ENCODE measurements at places on chromosomes 2 and 18.

- DNase-seq = no peak
These were observed 498.5 kb upstream of the HS6ST1 start for GRCh38 chr2:128817171-128817570.

GRCh38 chr2:133452583-133452982 lies 115.7 kb downstream of the NCKAP5 start:
- DNase-seq = no peak

DNA sequence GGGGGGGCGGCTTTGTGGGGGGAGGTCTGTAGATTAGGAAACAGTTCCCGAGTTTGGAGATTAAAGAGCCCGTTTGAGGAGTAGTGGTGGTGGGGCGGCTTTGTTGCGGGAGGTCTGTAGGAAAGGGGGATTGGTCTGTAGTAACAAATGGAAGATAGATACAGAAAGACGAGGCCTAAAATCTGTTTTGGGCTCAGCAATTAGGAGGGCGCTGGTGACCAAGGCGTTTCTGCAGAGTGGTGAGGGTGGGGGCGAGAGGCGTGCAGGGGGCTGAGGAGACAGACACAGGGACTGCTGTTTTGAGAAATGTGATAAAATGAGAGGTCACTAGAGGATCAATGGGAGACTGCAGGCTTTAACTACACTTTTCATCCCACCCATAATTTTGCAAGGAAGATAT lies 1.6 kb upstream of the ADNP2 start:
- no peak for DNase-seq

DNA sequence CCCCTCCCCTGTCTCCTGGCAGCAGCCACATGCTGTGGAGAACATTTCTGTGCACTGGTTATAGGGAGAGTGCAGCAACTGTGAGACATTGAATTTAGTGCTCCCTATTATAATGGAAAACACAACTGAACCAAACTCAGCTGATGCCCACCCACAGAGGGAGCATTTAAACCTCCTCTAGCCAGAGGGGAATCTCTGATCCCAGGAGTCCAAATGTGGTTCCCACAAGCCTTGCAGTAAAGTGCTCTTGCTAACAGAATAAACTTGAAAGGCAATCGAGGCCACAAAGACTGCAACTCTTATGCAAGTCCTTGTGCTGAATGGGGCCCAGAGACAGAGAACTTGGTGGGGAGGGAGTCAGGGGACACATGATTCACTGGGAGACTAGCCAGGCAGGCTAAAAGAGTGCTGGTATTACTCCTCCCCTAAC lies 638.8 kb upstream of the VRK2 start:
- no peak for DNase-seq

DNA sequence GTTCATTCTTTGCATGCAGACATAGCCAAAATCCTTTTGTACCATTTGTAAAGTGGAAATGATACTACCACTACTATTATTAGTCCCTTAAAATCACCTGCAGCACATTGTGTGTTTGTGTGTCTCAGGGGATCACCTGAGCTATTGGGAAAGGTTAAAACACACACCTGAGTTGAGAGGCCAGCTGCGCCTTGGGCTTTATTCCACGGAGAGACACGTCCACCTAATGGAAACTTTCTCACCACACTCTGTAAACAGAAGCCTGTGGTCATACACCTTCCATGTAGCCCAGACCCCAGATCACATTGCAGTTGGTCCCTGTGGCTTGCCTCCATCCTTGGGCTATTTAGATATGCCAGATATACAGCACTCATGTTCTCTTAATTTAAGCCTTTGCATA lies 81.8 kb upstream of the SH3BP4 start:
- DNase-seq = no peak

DNA sequence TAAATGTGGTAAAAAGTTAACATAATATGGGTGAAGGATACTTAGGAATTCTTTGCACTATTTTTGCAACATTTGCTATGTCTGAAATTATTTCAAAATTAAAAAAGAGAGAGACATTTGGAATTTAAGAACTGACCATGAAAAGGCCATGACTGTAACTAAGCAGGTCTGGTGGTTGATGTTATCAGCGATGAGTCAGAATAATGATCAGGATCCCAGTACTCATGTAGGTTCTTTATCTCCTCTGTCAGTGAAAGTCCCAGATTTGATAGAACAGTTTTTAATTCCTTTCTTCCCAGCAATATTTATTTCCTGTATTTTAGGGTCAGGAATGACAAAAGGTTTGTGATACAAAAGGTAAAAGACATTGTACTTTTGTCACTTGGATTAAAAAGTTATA lies 242.4 kb upstream of the ZNF521 start:
- no peak for DNase-seq

GRCh38 chr2:98569197-98569793 lies 39.0 kb downstream of the COA5 start:
- DNase-seq = peak; percentile 69

DNA sequence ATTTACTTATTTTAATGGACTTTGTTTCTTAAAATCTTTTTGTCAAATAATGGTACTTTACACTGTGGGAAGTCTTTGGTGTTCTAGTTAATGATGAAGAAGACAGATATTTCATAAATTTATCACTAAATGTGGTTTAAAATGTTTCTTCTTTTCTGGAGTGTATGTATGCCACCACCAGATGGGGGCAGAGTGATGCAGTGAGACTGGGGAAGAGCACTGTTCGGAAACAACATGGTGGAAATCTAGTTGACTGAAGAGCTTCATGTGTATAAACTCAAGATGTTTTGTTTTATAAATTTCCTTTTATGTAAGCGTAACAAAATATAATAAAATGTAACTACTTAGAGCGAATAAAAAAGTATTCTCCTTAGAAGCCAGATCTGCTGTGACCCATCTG lies 195.1 kb downstream of the KCNE4 start:
- DNase-seq = no peak

- no peak for DNase-seq
These were observed 73.1 kb downstream of the MEMO1 start for GRCh38 chr2:31937741-31938140.

GRCh38 chr2:43905371-43905803 lies 66.6 kb downstream of the ABCG8 start:
- no peak for DNase-seq

DNA sequence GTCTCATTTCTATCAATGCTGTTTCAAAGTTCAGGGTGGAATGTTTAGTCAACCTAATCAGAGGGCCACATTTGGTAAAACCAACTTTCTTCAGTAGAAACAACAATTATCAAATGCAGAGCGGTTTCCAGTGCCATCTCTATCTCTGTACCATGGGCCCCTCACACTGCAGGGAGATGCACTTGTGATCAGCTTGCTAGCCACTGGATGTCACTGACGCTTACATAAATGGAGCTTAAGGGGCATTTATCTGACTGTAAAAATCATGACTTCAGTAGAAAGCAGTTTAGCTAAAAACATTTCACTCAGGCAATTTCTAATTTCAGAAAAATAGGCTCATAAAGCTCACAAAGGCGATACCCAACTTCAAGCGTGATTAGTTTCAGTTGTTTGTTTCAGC lies 678.0 kb downstream of the ZEB2 start:
- no peak for DNase-seq

DNA sequence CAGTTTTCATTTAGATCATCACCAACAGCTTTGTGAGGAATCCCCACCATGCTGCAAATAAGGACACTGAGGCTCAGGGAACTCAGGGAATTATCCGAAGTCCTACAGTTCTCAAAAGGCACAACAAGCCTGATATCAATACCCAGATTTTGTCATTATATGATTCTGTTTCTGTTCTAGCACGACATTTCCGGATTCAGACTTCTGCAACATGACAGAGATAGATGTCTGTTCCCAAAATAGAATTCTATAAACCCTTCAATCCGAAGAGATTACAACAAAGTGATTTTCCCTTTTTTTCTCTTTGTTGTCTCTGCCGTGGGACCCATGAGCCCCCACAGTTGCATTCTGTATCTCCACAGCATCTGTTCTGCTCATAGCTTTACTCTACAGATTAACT lies 72.0 kb downstream of the DOCK10 start:
- DNase-seq = no peak

- DNase-seq = no peak
These were observed 119.2 kb downstream of the ANKRD44 start for GRCh38 chr2:197191177-197191939.

All from activated CD8-positive, alpha-beta memory T cell treated with anti-CD3 and anti-CD28 coated beads for 1 hour (primary cell).